Esophagus muscularis mucosa (tissue), 4 donors: ENCODE measurements at places on chromosomes 2 and 18. TPM values are rescaled to one million over a fixed set of nuclear protein-coding genes. Genes with fewer than 3 reads are reported as not detected.
A peak's percentile ranks its signal among the peaks of the same experiment; 100 is the strongest.

Gene NEUROD1
- total RNA-seq = not detected

Gene DCC
- not detected for total RNA-seq

Gene KCNIP3
- 16.7 TPM for total RNA-seq

Gene GPR75
- 2.5 TPM for total RNA-seq

Gene KCNE4
- total RNA-seq = 14.8 TPM

Gene MPP4
- 0.23 TPM for total RNA-seq

Gene SLC38A11
- total RNA-seq = 3.8 TPM

Gene IL1F10
- not detected for total RNA-seq

Gene ST6GAL2
- 3.6 TPM for total RNA-seq

Gene LHCGR
- 3.0 TPM for total RNA-seq

Gene MC5R
- total RNA-seq = not detected

Gene UNC80
- total RNA-seq = 0.11 TPM

Gene THSD7B
- under 0.01 TPM for total RNA-seq

Gene TMEM17
- 1.9 TPM for total RNA-seq

Gene ABCB6
- 18.2 TPM for total RNA-seq

Gene DSC3
- under 0.01 TPM for total RNA-seq

- H3K4me1 ChIP-seq = peaks cover 16% of the 10 kb centered on the region
- no peak overlapping the region for H3K4me3 ChIP-seq
Observed at GRCh38 chr2:130252880-130253645, 54.8 kb upstream of the TUBA3E start.

- no peaks in the 10 kb centered on the region for H3K36me3 ChIP-seq
- no peak overlapping the region for H3K27ac ChIP-seq
- peaks cover 13% of the 10 kb centered on the region for H3K4me1 ChIP-seq
- no peaks in the 10 kb centered on the region for H3K27me3 ChIP-seq
- H3K4me3 ChIP-seq = no peak overlapping the region
- no peak for DNase-seq
Observed at GRCh38 chr2:85502720-85503119, 36.2 kb upstream of the MAT2A start.

GRCh38 chr18:45280481-45281276, 334.6 kb upstream of the SLC14A2 start:
- DNase-seq = no peak
- no peaks in the 10 kb centered on the region for H3K4me1 ChIP-seq
- no peaks in the 10 kb centered on the region for H3K27me3 ChIP-seq
- H3K4me3 ChIP-seq = no peak overlapping the region
- no peak overlapping the region for H3K27ac ChIP-seq
- H3K36me3 ChIP-seq = no peaks in the 10 kb centered on the region

GRCh38 chr2:197332641-197333040, 22.1 kb upstream of the ANKRD44 start:
- no peak overlapping the region for H3K4me3 ChIP-seq
- H3K27ac ChIP-seq = no peak overlapping the region
- no peak for DNase-seq
- H3K27me3 ChIP-seq = no peaks in the 10 kb centered on the region
- H3K4me1 ChIP-seq = no peaks in the 10 kb centered on the region

DNA sequence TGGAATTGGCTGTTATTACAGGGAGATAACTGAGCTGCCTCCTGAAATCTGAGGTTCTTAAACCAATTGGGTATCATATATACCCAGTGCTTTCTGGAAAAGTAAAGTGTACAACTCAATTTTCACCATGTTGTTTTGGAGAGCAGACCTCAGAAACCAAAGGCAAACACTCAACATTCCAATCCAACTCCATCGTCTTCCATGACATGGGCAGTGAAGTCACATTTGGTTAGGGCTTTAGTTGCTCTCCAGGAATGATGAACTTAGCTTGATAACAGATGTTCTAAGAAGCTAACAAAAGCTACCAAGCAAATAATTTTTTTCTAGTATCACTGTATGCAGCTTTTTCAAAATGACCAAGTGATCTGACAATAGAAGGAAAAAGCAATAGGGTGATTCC, 107.0 kb upstream of the SLC35G4 start:
- no peaks in the 10 kb centered on the region for H3K36me3 ChIP-seq
- no peak for DNase-seq
- no peak overlapping the region for H3K4me3 ChIP-seq
- no peak overlapping the region for H3K27ac ChIP-seq

GRCh38 chr2:171411791-171412483, 21.9 kb downstream of the METTL8 start:
- no peak overlapping the region for H3K27ac ChIP-seq
- no peaks in the 10 kb centered on the region for H3K27me3 ChIP-seq
- peaks cover 43% of the 10 kb centered on the region for H3K4me1 ChIP-seq
- DNase-seq = no peak

DNA sequence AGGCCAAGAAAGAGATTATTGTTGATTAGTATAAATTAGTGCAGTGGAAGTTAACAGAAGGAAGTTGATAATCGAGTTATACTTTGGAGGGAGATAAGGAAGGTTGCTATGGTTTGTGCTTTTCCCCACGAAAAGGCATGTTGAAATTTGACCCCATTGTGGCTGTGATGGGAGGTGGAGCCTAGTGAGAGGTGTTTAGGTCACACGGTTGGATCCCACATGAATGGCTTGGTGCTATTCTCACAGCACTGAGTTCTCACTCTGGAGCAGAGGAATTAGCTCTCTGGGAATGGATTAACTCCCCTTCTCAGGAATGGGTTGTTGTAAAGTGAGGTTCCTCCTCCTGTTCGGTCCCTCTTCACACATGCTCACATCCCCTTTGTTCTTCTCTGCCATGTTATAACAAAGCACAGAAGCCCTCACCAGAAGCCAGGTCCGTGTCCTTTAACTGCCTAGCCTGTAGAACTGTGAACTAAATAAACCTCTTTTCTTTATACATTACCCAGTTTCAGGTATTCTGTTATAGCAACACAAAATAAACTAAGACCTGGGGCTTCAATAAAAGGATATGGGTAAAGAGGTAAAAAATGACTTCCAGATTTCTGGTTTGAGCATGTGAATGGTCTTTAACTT, 21.9 kb downstream of the PIGN start:
- no peaks in the 10 kb centered on the region for H3K4me1 ChIP-seq
- no peaks in the 10 kb centered on the region for H3K27me3 ChIP-seq
- H3K36me3 ChIP-seq = no peaks in the 10 kb centered on the region
- H3K4me3 ChIP-seq = no peak overlapping the region

DNA sequence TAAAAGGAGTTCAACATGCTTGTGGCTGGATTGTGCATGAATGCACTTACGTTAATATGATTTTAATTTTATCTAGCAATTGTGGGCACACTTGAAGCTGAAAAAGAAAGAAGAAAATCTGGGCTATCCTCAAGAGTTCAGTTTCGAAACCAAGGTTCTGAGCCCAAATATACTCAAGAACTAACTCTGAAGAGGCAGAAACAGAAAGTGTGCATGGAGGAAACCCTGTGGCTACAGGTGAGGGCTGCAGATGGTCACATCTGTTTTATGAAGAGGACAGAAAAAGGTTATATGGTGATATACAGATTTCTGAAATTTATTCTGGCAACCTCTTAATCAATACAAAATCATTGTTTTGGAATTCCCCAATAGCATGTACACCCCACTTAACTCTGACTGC, 57.3 kb downstream of the ITGA6 start:
- H3K4me1 ChIP-seq = peaks cover 13% of the 10 kb centered on the region
- no peak for DNase-seq

- H3K4me1 ChIP-seq = peaks cover 51% of the 10 kb centered on the region
- H3K27ac ChIP-seq = peak overlapping the region; percentile 88
- peak overlapping the region; percentile 92 for H3K4me3 ChIP-seq
- DNase-seq = no peak
Observed at GRCh38 chr18:63321291-63321690, 1.7 kb upstream of the BCL2 start.

DNA sequence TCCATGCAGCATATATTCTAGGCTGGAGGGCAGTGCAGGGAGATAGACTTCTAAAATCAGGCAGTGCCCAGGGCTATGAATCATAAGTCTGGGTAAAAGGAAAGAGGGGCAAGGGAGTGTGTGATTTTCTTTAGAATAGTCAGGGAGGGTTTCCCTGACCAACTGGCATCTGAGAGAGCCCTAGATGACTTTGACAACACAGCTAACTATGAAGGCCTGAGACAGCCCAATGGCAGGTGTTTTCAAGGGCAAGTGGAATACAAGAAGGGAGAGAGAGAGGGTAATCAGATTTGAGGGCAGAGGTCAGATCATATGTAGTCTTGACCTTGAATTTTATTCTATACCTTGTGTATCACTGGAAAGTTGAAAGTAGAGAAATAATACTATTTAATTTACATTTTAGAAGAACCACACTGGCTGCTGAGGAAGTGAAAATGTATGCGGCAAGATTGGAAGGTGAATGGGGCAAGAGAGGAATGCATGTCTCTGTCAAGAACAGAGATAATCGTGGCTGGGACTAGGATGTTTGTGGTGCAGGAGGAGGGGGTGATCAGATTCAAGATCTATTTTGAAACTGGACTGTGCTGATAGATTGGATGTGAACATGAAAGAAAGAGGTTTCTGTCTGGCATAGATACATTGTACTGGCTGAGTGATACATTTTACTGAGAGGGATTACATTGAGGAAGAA, 1.9 kb upstream of the ITGB6 start:
- peaks cover 7% of the 10 kb centered on the region for H3K4me1 ChIP-seq
- no peaks in the 10 kb centered on the region for H3K36me3 ChIP-seq
- H3K4me3 ChIP-seq = no peak overlapping the region

DNA sequence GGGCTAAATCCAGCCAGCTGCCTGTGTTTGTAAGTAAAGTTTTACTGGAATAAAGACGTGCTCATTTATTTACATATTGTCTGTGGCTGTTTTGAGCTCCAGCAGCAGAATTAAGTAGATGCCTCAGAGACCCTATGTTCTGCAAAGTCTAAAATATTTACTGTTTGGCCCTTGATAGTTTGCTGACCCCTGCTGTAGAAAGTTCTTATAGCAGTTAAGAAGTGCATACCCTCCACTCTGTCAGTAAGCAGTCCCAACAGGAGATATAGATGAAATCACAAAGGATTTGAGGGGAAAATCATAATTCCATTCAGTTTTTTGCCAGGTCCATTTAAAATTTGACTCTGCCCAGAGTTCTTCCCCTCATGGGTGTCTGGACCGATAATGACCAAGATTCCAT, 50.1 kb upstream of the ITM2C start:
- peaks cover 83% of the 10 kb centered on the region for H3K36me3 ChIP-seq
- no peak overlapping the region for H3K4me3 ChIP-seq
- no peaks in the 10 kb centered on the region for H3K4me1 ChIP-seq
- H3K27ac ChIP-seq = no peak overlapping the region

DNA sequence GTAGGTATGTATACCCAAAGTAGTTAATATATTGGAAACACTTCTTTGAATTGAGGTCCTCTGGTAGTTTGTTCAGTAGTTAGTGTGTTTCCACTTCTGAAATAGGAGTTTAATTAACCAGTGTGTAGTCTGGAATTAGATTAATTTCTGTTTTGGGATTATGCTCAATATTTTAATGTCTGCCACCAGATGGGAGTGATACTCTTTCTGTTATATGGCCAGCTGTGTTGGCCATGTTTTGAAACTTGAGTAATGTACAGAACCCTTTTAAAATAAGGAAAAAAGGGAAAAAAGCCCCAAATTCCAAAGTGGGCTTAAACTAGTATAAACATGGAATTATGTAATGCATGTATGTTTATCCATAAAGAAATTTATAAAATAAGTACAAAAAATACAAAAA, 147.7 kb downstream of the CTNNA2 start:
- no peak overlapping the region for H3K4me3 ChIP-seq
- no peaks in the 10 kb centered on the region for H3K27me3 ChIP-seq
- H3K4me1 ChIP-seq = no peaks in the 10 kb centered on the region
- H3K36me3 ChIP-seq = no peaks in the 10 kb centered on the region

DNA sequence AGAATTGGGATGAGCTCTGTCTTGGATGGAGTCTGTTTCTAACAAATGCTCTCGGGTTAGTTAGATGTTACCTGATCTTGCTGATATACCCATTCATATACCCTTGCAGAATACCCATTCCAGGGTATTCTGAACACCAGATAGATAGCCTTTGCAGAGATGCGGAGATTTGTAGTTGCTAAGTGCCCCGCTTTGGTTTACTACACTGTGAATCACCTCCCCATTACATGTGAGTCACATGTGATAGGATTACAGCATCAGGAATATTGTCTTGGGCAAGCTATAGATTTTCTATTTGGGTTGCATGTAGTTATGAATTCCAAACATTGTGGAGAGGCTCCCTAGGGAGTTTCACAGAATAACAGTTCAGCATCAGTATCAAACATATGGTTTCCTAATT, 3.8 kb downstream of the VSNL1 start:
- no peak overlapping the region for H3K4me3 ChIP-seq
- H3K27me3 ChIP-seq = no peaks in the 10 kb centered on the region
- no peak overlapping the region for H3K27ac ChIP-seq
- H3K4me1 ChIP-seq = peaks cover 24% of the 10 kb centered on the region
- no peaks in the 10 kb centered on the region for H3K36me3 ChIP-seq

- no peak for DNase-seq
- H3K36me3 ChIP-seq = no peaks in the 10 kb centered on the region
- no peak overlapping the region for H3K27ac ChIP-seq
- H3K4me1 ChIP-seq = no peaks in the 10 kb centered on the region
Observed at GRCh38 chr18:6928359-6928758, 189.2 kb downstream of the LAMA1 start.

- no peaks in the 10 kb centered on the region for H3K27me3 ChIP-seq
- no peak overlapping the region for H3K4me3 ChIP-seq
- no peaks in the 10 kb centered on the region for H3K36me3 ChIP-seq
- DNase-seq = no peak
- H3K27ac ChIP-seq = no peak overlapping the region
Observed at GRCh38 chr2:13698847-13699246, 933.7 kb upstream of the LRATD1 start.

DNA sequence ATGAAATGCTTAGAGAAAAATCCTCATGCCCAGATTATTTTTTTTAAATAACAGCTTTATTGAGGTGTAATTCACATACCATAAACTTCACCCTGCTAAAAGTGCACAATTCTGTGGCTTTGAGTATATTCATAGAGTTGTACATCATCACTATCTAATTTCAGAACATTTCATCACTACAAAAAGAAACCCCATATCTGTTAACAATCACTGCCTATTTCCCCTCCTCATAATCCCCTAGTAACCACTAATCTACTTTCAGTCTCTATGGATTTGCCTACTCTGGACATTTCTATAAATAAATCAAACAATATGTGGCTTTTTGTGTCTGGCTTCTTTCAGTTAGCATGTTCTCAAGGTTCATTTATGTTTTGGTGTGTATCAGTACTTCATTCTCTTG, 51.4 kb downstream of the OSBPL1A start:
- H3K36me3 ChIP-seq = no peaks in the 10 kb centered on the region
- H3K4me1 ChIP-seq = no peaks in the 10 kb centered on the region
- no peak overlapping the region for H3K27ac ChIP-seq

GRCh38 chr2:148817210-148817708, 57.8 kb upstream of the KIF5C start:
- no peak overlapping the region for H3K27ac ChIP-seq
- H3K36me3 ChIP-seq = no peaks in the 10 kb centered on the region
- H3K4me3 ChIP-seq = peak overlapping the region; percentile 27
- DNase-seq = no peak
- no peaks in the 10 kb centered on the region for H3K27me3 ChIP-seq
